ENCODE measurements at places on chromosomes 1 and 21.

DNA sequence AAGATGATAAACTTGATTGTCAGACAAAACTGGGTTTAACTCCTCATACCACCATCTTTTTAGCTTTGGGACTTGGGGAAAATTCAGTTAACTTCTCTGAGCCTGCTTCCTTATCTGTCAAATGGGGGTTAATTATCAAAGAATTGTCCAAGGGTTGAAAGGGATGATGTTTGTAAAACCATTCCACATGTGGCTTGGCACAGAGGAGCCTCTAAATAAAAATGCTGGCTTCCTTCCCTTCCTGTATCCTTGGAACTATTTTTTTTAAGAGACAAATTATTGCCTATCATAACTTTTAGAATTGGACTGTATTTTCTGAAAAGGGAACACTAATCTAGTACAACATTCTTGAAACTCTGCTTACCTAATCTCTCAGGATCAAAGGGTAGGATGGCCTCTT is 143.4 kb upstream of the USP24 start:
- no peak for DNase-seq

GRCh38 chr1:3670823-3671265 is 18.5 kb downstream of the TP73 start:
- DNase-seq = no peak

GRCh38 chr1:15736038-15736891 is at the start of gene SLC25A34:
TSS of gene SLC25A34 (plus strand) at chr1:15736258. CDS start at chr1:15736486, 228 bp downstream.
- no peak for DNase-seq

DNA sequence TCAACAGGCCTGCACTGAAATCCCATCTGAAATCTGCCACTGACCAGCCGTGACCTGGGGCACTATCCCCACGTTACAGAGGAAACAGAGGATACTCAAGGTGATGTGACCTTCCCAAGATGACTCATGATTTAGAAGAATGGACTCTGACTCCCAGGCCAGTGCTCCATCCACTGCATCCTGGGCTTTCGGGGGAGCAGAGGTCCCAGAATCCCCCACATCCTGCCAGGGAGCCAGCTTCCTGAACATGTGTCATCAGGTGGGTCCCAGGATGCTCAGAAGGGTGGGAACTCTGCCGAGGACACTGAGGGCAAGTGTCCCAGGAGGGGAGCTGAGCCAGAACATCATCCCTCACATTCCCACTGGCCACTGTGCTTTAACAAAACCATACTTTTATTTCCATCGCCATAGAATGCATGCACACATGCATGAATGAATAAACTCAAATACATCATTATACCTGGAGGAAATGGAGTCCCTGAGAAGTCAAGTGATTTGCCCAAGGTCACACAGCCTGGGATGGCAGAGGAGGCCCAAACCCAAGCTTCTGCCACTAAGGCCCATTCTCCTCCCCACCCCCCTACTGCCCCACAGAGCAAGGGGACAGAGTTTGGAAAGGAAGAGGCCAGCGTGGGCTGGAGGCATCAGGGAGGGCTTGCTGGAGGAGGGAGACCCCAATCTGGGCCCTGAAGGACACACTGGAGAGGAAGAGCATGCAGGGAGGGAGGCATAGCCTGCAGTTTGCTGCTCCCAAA is 189.4 kb downstream of the MATN1 start:
- DNase-seq = no peak

GRCh38 chr21:15005391-15005790 is 59.4 kb downstream of the NRIP1 start:
- DNase-seq = no peak

- no peak for DNase-seq
Observed at GRCh38 chr1:100267284-100267683, 1.3 kb downstream of the RTCA start.

DNA sequence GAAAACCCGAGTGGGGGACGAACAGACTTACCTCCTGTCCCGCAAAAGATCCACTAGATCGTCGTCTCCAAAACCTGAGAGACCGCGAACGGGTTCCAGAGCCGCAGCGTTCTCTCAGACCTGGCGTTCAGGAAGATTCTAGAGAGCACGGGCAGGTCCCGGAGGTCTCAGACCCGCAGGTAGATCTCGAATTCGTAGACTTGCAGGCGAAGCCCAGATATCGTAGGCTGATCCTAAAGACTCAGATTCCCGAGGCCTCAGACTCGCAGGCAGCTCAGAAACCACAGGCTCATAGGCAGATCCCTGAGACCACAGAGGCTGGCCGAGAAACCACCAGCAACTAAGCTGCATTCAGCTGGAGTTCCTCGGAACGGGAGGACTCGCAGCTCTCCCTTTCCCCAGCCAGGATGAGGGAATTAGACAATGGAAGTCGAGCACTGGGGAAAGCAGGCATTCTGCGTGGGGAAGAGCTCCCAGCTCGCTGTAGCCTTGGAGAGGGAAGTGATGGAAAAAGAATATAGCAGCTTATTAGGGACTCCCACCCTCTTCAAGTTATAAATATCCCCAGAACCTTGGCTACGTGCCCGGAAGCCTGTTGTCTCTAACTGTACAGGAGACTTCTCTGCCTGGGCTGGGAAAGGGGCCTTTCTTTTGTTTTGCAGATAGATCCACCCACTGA is at the start of gene ZNF436:
Gene ZNF436 (minus strand): TSS at position 502 of the 679 bp plus-strand sequence. CDS start 1,831 bp downstream, outside the sequence.
- DNase-seq = peak; percentile 11

- DNase-seq = peak; percentile 49
Observed at GRCh38 chr1:6646499-6647148, 22.0 kb downstream of the THAP3 start.

- DNase-seq = no peak
Observed at GRCh38 chr1:158798531-158798930, 17.5 kb upstream of the OR6N2 start.

- DNase-seq = no peak
Observed at GRCh38 chr21:15841856-15842564, 112.2 kb downstream of the USP25 start.

DNA sequence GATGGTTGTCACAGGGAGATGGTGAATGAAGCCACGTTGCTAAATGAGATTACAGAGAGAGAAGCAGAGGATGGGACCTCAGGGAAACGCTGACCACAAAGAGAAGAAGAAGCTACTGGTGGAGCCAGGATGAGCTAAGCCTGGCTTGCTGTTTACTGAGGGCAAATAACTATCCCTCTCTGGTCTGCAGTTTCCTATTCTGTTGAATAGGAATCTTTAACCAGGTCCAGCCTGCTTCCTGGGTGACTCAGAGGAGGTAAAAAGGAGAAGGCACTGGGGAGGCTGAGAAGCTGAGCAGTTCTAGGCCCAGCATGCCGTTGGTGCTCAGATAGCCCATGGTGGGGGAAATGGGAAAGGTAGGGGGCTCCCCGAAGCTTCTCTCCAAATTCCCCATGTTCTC is 29.6 kb downstream of the DMBX1 start:
- DNase-seq = no peak

GRCh38 chr1:1176931-1177330 is 3.3 kb downstream of the TTLL10 start:
- DNase-seq = no peak

All from CD4-positive, alpha-beta T cell treated with Interleukin-15 for 4 hours (primary cell).